Stimulated activated CD4-positive, alpha-beta T cell treated with anti-CD3 and anti-CD28 coated beads, Interleukin-2, amount 100 ng/mL, for 24 hours (primary cell): ENCODE measurements at places on chromosomes 16 and 17.
A peak's percentile ranks its signal among the peaks of the same experiment; 100 is the strongest.

DNA sequence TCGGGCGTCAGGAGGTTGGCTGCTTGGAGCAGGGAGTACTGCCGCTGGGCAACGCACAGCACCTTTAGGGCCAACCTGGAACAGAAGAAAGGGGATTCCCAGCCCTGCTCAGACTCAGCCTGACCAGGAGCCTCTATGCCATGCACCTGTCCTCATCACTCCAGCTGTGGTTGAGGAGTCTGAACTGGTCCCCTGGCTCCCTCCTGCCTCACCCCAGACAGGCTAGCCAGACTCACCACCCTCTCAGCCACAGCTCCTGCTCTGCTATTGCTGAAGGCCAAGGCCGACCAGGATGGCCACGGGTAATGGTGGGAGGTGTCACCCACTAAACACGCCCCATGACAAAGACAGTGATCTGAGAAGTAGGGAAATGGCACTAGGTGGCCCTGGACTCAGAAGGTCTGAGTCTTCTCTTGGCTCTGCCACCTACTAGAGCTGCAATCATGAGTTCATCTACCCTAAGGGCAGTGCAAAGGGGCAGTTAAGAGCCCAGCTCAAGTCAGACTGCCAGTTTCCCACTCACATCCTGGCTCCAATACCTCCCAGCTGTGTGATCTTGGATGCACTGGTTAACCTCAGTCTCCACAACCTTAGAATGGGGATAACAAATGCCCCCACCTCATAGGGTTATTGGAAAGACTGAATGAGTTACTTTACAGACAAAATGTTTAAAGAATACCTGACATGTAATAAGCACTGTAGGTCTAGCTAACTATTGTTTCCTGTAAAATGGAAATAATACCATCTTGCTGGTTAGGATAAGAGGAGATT lies 13.8 kb upstream of the GFAP start:
- DNase-seq = no peak

GRCh38 chr17:29115961-29116803 lies 64.0 kb downstream of the MYO18A start:
- DNase-seq = peak; percentile 56

DNA sequence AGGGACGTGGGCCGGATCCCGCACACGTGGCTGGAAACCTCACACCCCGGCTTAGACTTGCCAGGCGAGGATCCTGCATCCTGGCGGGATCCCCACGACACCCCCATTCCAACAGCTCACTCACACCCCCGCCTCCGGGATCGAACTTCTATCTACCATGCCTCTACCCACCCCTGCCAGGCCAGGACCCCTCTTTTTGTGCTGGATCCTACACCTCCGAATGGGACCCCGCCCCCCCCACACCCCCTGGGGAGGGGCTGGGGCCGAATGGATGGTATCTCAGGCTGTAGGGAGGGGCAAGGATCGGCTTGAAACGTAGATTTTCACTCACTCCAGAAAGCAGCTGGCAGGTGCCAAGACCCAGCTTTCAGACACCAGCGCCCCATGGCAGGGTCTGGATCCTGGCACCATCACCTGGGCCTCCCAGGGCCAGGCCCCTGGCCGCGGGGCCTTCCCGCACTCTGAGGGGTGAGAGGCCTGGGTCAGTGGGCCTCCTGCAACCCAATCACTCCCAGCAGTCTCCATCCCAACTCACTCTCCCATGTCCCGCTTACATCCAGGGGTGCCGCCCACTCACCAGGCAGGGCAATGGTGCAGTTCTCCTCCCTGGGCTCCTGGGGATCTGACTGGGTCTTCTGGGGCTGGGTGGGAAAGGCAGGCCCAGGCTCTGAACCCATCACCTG lies 6.7 kb downstream of the PRSS36 start:
- peak; percentile 28 for DNase-seq

DNA sequence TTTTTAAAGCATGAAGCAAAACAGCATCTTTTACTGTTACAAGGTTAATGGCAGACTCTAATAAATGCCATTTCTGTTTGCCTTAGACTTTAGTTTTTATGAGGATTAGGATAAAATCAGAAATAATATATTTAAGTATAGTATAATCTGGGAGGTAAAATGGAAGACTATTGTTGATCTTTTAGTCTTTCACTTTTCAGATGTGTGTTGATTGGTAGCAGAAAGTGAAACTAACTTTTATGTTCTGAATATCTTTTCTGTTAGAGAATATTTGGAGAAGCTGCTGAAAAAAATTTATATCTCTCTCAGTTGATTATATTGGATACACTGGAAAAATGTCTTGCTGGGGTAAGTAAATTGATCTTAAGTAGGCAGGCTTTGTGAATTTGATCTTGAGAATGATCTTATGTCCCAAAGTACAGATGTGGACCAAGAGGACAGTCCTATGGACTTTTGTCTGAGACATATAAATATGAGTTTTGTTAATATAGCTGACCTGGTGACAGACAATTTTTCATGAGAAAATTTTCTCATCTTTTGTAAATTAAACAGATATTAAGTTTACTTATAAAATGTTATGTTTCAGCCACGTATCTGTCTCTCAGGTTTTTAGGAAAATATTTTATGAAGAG lies 64.1 kb downstream of the NF1 start:
- DNase-seq = no peak

- DNase-seq = no peak
Observed at GRCh38 chr16:59605706-59606105, 871.6 kb upstream of the GOT2 start.

GRCh38 chr17:29903471-29903870 lies 26.6 kb downstream of the SSH2 start:
- DNase-seq = no peak

DNA sequence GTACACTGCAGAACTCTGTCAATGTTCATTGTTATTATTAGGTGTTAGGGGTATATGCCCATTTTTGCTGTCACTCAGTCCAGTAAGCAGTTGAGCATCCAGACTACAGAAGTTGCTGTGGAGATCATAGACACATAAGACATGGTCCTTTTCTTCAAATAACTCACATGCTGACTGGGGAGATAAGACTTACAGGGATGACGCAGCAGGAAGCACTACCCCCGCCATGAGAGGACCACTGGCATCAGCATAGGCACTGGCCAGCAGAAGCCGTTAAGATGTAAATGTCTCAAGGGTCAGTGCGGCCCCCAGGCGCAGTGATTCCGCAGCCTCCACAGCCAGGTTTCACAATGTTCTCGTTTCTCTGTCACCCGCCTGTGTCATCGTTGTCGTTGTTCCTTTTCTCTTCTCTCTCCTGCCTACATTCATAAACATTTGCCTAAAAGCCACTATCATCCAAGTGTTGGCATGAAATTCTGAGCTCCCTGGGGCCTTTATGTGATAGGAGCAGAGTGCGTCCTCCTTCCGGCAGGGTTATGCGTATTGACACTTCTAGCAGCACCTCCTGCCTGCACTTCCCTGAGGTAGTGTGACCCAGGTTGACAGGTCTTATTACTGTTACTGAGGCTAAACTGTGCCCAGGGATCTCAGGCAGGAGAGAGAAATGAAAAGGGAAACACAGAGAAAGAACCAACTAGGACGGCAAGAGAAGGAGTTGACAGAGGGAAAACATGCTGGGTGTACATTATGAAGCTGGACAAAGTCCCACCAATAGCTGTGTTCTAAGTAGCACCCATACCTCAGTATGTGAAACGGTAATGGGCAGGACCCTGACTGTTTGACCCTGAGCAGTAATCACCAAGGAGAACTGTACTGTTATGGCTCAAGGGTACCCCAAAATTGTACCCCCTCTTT lies 17.9 kb downstream of the TANGO6 start:
- no peak for DNase-seq

DNA sequence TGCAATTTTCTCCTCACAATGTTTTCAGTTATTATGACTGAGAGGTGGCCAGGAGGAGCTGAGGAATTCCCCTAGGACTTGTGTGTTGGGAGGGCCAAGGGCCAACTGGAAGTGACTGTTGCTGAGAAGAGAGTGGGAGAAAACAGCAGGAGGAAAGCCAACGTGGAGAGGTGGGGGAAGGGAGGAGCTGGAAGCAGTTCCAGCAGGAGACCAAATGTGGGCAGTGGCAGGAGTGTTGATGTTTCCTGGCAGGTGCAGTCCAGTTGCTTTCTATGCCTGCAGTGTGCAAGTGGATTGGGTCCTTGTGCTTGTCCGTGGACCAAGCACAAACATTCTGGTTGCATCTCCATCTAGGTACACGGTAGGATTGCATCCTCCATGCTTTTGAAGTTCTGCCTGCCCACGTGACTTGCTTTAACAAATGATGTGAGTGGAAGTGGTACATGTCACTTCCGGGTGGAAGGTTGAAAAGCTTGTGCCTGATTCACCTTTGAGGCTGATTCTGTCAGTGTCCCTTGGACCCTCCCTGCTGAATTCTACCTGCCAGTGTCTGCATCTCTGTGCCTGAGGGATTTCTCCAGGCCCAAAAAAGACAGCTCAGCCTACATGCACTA lies 54.7 kb upstream of the CRHR1 start:
- no peak for DNase-seq

- DNase-seq = no peak
Observed at GRCh38 chr17:44087319-44087718, 16.8 kb downstream of the G6PC3 start.

- DNase-seq = no peak
Observed at GRCh38 chr16:64469906-64470702, 651.8 kb downstream of the CDH11 start.

DNA sequence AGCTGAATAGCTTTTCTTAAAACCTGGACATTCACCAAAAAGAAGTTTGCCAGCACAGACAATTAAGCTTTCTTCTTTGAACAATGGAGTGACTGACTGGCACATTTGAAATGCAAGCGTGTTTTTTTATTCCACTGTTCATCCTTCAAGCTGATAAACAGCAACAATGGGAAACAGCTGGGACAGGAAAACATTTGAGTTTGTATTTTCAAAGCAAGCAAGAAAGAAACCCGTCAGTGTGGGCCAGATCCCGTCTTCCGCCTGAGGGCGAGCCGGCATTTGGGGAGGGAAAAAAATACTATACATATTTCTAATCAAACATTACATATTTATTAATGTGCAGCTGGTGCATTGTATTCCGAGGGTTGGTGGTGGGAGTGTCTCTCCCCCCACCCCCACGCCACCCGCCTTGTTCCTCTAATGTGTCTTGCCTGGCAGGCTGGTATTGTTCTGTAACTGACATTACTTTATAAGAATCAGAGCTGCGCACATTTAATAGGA lies 94.3 kb downstream of the CYLD start:
- DNase-seq = no peak

DNA sequence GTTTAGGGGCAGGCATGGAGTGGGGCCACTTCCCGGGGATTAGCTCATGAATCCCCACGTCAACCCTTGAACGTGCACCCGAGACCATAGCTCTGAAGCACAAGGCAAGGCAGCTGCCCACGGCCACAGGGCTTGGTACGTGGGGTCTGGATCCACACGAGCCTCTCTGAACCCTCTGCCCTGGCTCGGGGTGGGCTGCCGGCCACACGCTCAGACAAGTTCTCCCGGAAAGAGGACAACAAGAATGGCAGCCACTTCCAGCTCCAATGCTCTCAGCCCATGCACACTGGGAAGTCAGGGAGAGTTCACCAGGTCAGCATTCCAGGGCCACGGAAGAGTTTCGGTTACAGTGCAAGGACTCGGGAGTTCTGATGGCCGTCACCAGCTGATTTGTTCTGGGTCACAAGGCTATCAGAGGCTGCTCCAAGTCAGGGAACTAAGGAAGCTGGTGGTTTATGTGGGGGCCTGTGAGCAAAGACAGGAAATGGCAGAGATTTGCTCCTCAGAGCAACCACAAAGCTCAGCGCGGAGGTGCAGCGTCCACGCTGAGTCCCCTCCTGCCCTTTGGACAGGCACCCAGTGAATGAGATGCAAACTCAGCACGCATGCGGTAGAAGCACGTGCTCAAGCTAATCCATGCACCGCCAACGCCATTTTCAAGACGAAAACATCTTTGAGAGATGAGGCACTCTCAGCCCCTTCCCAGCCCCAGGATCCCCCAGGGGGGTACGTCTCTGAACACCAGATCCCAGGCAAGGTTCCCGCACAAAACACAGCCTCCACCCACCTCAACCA lies 356.4 kb downstream of the FOXL1 start:
- DNase-seq = no peak

DNA sequence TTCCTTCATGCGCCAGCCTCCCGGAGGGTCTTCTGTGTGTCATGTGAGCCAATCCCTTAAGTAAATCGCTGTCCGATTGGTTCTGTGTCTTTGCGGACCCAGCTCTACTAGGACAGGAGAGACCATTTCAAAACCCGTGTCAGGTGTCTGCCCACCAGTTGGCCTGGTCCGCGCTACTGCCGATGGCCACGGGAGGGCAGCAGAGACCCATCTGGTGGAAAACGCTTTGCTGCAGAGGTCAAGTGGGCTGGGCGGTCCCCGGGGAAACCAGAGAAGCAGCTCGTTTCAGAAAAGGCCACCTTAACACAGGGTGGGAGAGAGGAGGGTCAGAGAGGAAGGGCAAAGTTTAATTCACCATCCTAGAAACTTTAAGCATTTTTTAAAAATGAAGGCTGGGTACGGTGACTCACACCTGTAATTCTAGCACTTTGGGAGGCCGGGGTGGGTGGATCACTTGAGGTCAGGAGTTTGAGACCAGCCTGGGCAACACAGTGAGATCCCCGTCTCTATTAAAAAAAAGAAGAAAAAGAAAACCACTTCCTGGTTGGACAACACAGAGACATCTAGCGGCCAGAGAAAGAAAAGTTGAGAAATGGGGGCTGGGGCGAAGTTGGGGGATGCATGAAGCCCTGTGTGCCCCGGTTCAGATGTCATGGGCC lies 2.8 kb upstream of the CIBAR2 start:
- peak; percentile 93 for DNase-seq

DNA sequence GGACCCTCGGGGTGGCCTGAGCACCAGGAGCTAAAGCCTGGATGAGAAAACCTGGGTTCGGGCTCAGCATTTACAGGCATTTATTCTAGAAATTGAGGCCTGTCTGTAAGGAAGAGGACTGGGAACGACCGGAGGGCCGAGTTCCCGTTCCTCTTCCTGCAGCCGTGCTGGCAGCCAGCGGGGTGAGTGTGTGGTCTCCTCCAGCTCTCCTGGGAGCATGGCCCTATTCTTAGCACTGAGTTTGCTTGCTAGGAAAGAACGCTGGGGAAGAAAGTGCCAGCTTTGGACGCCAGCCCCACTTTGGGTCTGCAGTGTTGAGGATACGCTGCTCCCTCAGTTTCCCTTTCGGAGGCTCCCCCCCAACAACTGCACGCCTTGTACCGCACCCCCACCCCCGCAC lies 49.6 kb downstream of the MGAT5B start:
- DNase-seq = no peak

- no peak for DNase-seq
Observed at GRCh38 chr16:78639775-78640174, 540.3 kb downstream of the WWOX start.

- DNase-seq = no peak
Observed at GRCh38 chr17:47066095-47066494, 87.0 kb upstream of the RPRML start.

- DNase-seq = no peak
Observed at GRCh38 chr17:72056727-72057290, 64.0 kb upstream of the SOX9 start.

- DNase-seq = peak; percentile 30
Observed at GRCh38 chr17:75864448-75864871, 9.3 kb upstream of the WBP2 start.

GRCh38 chr16:648071-648780 lies 939 bp upstream of the WDR90 start:
- DNase-seq = peak; percentile 61
